ENCODE measurements at places on chromosomes 16 and 17.

GRCh38 chr17:59342681-59343131 is 11.3 kb downstream of the YPEL2 start:
- no peak for DNase-seq

DNA sequence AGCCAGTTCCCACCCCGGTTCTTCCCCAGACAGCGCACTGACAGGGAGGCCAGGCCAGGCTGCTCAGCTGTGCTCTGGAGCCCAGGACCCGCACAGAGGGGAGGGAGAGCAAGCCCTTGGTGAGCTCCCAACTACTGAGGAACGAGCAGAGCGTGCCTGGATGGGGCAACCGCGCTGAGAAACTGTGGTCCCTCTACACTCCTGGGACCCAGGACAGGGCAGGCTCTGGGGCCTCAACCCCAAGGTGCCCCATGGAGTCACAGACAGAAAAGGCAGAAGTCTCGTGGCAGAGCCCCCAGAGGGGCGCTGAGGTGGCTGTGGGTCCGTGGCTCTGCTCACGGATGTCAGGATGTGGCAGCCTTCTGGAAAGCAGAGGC is 16.3 kb downstream of the SLX4 start:
- no peak for DNase-seq

DNA sequence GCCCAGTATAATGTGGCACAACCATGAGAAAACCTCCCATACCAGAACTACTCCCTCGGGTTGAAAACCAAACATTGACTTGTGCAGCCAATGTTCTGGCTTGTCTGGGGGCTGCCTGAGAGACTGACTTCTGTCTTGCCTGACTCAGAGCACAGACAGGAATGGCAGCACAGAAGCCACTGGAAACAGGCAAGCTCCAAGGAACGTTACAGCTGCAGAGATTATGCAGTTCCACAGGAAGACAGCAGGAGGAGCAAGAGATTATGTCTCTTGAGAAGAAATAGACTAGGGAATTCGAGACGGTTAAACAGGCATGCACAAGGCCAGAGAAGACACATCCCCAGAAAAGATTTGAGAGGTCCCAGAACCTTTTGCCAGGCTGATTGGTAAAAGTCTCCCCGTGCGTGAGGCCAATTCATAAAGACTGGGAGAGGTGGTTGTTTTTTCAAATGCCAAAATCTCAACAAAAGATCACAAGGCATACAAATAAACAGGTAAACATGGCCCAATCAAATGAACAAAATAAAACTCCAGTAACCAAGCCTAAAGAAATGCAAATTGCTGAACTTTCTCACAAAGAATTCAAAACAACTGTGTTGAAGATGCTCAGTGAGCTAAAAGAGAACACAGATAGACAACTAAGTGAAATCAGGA is 90.6 kb upstream of the CDH5 start:
- no peak for DNase-seq

DNA sequence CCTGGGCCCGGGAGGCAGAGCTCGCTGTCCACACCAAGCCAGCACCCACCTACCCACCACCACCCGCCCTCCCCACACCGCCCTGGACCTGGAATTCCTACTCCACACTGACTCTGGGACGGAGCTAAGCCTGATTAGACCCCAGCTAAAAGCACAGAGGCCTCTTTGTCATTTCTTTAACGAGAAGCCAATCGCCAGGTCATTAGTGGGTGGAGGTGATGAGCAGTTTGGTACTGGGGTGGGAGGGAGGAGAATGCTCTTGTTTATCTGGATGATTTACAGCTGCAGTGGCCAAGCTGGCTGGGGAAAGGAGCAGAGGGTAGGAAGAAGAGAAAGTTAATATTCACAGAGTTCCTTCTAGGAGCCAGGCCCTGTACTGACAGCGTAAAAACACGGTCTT is 6.0 kb upstream of the BHLHA9 start:
- DNase-seq, result no peak

GRCh38 chr16:3706253-3707012 is 10.9 kb downstream of the TRAP1 start:
- no peak for DNase-seq

DNA sequence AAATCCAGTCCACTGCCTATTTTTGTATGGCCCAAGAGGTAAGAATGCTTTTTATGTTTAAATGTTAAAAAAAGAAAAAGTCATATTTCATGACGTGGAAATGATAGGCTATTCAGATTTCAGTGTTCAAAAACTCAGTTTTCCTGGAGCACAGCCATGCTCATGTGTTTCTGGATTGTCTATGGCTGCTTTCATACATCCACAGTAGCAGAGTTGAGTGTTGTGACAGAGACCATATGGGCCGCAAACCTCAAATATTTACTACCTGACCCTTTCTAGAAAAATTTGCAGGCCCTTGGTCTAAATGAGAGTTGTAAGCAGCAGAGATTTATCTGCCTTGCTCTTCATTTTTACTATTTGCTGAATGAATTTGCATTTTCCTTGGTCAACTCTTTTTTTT is 264.1 kb downstream of the CBLN1 start:
- DNase-seq, result no peak

- no peak for DNase-seq
Measured at GRCh38 chr17:58250344-58251011, 12.1 kb downstream of the LPO start.

DNA sequence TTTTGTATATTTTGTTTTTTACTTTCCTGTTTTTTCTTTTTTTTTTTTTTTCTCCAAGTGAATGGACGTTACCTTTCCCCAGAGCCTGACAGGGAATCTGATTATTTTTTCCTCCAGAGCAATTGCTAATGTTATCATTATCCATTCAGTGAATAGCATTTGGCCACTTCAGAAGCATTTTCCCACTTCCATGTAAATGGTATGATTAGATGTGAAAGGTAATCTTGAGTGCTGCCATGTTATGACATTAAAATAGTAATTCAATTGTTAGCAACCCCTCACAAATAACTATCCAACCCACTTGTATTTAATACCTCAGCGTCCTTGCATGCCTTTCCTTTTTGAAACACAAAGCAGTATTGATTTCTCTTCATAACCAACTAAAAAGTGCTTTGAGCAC is 1243.8 kb downstream of the CDH8 start:
- no peak for DNase-seq

Measured in CD4-positive, alpha-beta T cell treated with Interleukin-6 at 100 ng/mL for 8 hours (primary cell).